Fibroblast of skin of right biceps (primary cell): ENCODE measurements at places on chromosomes 2 and 18.

GRCh38 chr2:27915874-27916273 is 25.3 kb downstream of the BABAM2 start:
- DNase-seq = peak; percentile 16

- no peak for DNase-seq
These were observed 214.7 kb downstream of the SPP2 start for GRCh38 chr2:234265206-234265605.

DNA sequence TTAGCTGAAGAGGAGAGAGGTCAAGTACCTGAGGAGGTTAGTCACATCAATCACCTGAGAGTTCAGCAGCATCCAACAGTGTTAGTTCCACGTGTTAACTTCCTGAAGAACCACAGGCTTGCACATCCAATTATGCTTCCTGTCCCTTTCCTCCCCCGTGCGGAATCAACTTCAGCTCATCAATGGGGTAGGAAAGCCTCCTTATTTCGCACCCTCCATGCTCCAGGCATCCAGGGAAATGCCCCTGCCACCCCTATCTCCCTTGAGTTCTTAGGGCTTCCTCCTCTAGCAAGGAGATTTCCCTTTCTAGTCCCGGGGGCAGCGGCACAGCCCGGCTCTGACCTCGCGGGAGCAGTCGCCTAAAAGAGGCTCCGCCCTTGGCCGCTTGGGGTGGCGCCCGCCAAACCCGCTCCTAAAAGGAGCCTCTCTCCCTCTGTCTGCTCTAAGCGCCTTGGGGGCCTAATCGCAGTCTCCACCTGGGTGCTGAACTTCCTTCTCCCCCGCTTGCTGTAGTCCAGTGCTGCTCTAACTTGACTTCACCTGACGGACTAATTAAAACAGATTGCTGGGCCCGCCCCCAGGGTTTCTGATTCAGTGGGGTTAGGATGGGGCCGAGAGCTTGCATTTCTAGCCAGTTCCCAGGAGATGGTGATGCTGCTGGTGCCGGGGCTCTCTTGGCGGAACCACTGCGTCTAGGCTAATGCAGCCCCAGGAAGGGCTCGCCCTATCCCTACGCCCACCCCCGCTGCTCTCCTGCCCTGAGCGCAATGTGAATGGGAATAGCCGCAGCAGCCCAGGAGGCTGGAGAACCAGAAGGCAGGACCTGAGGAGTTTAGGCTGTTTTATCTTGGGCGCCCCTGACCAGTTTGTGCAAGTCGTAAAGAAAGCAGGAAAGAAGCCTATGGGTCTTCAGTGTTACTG is 3.4 kb upstream of the TET3 start:
- no peak for DNase-seq

- DNase-seq = no peak
These were observed 130.4 kb upstream of the PELI1 start for GRCh38 chr2:64274399-64275173.

DNA sequence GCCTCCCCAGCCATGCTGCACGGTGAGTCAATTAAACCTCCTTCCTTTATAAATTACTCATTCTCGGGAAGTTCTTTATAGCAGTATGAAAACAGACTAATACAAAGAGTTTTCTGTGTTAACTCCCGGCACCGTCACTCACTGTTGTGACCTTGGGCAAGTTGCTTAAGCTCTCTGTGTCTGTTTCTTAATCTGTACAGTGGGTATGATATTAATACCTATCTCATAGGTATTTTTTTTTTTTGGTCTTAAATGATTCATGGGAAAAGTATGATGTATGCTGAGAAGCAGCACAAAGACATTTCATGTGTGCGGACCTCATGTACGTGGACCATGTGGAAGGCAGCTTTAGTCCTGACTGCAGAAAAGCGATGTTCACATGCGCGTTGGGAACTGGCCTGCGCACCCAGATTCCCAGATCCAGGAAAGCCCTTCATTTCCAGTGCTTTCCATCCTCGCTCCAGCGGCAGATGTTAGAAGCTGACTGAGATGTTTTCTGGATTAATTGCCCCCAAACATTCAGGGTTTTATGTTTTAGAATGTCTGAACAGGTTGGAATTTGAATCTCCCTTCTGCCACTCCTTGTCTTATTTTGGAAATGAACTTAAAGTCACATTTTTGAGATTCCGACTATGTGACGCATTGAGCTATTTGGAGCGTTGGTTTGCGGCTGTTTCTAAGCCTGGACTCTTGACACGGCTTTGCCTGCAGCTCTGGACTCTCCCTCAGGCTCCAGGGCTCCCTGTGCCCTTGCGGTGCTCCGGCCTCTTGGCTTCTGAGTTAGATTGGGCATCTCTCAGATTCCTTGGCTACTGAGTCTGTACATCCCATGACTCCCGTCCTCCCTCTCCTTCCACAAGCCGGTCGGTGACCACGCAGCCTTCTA is 61.4 kb downstream of the SLC4A3 start:
- DNase-seq = peak; percentile 96

DNA sequence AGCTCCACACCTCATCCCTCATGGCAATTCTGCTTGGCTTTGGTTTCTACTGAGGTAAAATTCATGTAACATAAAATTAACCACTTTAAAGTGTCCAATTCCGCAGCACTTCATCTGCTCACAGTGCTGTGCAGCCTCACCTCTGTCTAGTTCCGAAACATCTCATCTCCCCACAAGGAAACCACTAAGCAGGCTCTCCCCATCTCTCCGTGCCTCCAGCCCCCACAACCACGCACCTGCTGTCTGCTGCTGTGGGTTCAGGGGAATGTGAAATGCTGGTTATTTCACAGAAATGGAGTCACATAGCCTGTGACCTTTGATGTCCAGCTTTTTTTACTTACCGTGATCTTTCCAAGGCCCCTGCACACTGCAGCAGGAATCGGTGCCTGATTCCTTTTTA is 7.7 kb upstream of the GPC1 start:
- no peak for DNase-seq

DNA sequence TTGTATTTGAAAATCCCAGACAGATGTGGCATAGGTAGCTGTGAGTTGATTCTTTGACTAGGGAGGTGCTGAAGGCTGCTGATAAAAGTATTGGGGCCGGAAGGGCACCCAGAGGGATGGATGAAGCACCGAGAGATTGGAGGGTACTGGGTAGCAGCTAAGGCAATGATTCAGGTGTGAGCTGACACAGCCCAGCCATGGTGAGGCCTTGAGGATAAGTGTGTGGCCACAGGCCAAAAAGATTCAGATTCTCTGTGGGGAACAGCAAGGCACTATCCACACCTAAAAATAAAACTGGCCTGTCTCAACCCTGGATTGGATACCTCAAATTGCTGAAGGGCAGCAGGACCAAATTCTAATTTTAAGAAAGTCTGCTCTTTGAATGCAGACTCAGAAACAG is 35.2 kb downstream of the RDH14 start:
- no peak for DNase-seq

DNA sequence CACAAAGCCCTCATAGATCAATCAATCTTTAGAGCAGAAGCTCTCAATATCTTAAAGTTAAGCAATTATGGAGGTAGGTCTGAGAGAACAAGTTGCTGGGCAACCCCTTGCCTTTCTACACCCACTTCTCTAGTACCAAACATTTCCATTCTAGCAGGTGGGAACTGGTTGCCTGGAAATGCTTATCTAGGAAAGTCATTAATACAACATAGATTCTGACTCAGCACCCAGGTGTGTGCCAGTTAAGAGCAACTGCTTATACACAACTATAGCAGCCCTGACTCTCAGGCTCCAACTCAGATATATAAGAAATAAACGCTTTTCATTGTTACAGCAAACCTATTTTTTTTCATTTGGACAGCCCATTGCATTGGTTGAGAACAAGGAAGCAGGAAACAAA is 237.7 kb downstream of the IRS1 start:
- no peak for DNase-seq

DNA sequence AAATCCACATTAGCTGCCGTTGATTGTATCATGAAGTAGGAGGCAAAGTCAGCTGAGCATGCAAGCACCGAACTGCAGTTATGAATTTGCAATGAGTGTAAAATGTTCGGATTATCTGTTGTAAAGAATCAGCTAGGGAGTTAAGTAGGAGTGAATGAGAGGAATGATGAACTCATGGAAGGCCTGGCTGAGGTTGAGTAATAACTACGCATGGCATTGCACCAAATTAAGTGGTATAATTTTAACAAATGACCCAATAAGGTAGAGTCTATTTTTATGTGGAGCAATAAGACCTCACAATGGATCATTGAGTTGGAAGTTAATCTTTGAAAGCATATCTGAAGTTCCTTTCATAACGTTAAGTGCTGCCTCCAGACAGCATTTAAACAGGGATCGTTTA is 288.2 kb upstream of the CHST9 start:
- no peak for DNase-seq
